Skeletal muscle tissue (tissue), 5 donors: ENCODE measurements at places on chromosomes 6 and 20. TPM values are rescaled to one million over a fixed set of nuclear protein-coding genes. Genes with fewer than 3 reads are reported as not detected.

The ARMH2 gene
- total RNA-seq, result not detected

The VWA7 gene
- total RNA-seq, result 1.0 TPM

The PREX1 gene
- 20.4 TPM for total RNA-seq

The ATP6V1G2 gene
- 1.0 TPM for total RNA-seq

The ZNF165 gene
- under 0.01 TPM for total RNA-seq

The ADTRP gene
- under 0.01 TPM for total RNA-seq

The MRAP2 gene
- 40.2 TPM for total RNA-seq

The TMEM200A gene
- total RNA-seq, result 21.4 TPM

The GCM1 gene
- not detected for total RNA-seq

The IFT52 gene
- 45.4 TPM for total RNA-seq

The RBM24 gene
- total RNA-seq, result 116 TPM

The ARFGEF2 gene
- 18.3 TPM for total RNA-seq

The PLCB1 gene
- total RNA-seq, result 13.0 TPM

The CCN6 gene
- total RNA-seq, result not detected

The CST5 gene
- not detected for total RNA-seq

The ULBP2 gene
- total RNA-seq, result not detected

The MCM3 gene
- total RNA-seq, result 32.9 TPM

The CEP85L gene
- 42.3 TPM for total RNA-seq

The POU3F2 gene
- total RNA-seq, result 0.52 TPM

The TMX4 gene
- 13.6 TPM for total RNA-seq

The STMND1 gene
- total RNA-seq, result not detected

The CRIP3 gene
- 2.1 TPM for total RNA-seq

The DOK5 gene
- total RNA-seq, result 31.3 TPM

The SF3B5 gene
- total RNA-seq, result 71.5 TPM
